Activated effector memory CD4-positive, alpha-beta T cell treated with Interleukin-2 at 50 U/mL for 16 hours (primary cell): ENCODE measurements at places on chromosomes 2 and 18.

DNA sequence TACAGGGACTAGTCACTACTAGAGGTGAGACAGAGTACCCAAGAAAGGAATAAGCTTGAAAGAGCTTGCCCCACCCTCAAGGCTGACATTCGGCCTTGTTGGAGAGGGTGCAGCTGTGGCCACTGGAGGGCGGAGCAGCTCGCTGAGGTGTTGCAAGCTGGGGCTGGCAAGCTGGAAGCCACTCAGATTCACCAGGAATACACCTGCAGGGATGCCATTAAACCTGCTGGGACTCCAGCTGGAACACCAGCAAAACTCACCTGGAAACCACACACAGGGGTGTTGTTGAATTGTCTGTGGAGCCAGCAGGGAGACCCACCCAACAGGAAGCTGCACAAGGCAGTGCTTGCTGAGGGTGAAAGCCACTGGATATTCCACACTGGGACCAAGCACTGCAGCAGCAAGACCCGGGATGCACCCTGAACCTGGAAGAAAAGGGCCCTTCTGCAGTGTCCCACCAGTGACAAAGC, 26.1 kb downstream of the KCTD18 start:
- no peak for DNase-seq

DNA sequence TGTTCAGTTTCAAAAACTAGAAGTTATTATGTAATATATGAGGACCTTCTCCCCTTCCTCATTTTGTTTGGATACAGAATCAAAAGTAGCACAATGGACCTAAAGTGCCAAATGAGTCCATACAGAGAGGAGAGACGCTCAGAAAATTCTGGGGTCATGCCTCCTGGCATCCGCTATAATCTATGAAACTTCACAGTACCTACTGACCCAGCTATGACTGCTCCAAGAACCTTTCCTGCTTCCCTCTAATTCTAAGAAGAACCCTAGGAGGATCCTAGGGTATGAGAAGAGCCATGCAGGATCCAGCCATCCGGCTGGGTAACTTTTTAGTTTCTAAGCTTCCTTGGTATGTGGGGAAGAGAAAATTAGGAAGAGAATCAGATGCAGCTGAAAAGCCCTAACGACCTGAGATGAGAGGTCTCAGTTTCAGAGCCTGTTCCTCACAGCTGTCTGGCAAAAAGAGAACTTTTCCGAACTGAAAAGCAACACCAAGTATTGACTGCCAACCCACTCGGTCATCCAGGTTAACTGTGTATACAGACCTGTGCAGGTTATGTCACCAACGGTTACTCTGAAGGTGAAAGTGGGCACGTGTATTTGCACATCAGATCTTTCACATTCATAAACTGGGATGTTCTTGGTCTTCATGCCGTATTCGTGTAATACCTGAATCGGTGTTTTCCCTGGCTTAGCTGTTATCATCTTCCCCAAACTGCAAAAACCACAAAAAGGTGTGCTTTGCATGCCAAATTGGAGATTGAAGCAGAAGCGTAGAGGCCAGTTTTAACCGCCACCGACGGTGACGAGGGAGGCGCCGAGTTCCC, 1.1 kb downstream of the PRKRA start:
- DNase-seq: no peak

GRCh38 chr18:34600158-34600557, 109.9 kb upstream of the DTNA start:
- DNase-seq: no peak

DNA sequence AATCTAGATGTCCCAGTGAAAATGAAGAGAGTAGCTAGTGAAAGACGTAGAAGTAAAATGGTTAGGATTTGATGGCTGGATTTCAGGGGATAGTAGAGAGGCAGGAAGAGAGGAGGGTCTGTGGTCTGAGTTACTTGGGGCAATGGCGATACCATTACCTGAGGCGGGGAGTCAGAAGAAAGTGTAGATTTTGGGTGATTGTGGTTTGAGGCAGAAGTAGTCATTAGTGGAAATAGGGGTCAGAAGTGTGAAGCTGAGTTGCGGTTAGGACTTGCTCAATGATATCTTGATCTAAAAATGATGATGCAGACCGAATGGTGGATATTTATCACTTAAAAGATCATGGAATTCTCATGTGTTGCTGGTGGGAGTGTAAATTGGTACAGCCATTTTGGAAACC, 41.0 kb downstream of the CEP192 start:
- no peak for DNase-seq

GRCh38 chr18:25262920-25263319, 89.0 kb downstream of the ZNF521 start:
- no peak for DNase-seq

- no peak for DNase-seq
Observed at GRCh38 chr2:179307616-179308371, 43.2 kb upstream of the SESTD1 start.
